Stimulated activated CD8-positive, alpha-beta memory T cell treated with anti-CD3 and anti-CD28 coated beads, Interleukin-15, amount 100 ng/mL, for 48 hours (primary cell): ENCODE measurements at places on chromosomes 11 and 22.

DNA sequence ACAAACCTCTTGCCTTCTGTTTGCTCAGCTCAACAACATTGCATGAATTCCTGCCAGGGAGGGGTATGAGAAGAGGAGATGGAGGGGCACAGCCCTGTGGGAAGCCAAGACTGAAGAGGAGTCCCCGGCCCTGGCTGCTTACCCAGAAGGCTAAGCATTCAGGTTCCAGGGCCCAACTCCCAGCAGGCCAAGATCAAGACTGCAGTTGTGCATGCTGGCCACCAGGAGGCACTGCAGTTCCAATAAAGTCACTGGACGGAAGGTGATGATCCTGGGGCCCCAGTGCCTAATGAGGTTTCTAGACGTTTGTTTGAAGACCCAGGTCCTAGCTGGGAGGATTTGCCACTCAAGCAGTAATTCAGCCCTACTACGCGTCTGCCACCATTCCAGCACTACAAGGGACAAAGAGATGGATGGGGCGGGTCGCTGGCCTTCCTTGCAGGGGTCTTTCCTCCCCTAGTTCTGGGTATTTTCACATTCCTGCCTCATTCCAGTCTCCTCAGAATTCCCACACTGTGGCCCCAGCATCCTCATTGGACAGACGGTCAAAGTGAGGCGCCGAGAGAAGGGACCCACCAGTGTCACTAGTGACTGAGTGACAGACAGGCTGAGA, 23.6 kb downstream of the ALX4 start:
- peak; percentile 41 for DNase-seq

GRCh38 chr11:5690216-5690615, 626 bp downstream of the TRIM22 start:
- no peak for DNase-seq

- DNase-seq: no peak
These were observed 269.3 kb downstream of the BUD13 start for GRCh38 chr11:116503216-116504160.

DNA sequence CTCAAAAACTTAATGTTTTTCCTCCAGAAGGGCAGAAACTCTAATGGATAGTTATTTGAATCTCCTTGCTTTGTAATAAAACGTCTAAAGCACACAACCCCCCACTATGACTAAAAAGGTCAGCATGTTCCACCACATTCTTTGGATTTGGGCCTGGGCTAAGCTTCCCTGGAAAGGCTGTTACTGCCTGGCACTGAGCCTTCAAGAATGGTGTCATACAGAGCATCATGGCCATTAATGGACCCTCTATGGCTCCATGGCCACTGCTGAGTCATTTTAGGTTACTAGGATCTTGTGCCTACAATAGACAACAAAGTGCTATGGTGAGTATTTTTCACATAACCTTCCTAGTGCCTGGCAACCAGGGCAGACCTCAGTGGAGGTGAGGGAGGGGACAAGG, 242.6 kb upstream of the FAT3 start:
- DNase-seq: no peak

GRCh38 chr22:33650244-33650643, 270.0 kb downstream of the LARGE1 start:
- DNase-seq: no peak

DNA sequence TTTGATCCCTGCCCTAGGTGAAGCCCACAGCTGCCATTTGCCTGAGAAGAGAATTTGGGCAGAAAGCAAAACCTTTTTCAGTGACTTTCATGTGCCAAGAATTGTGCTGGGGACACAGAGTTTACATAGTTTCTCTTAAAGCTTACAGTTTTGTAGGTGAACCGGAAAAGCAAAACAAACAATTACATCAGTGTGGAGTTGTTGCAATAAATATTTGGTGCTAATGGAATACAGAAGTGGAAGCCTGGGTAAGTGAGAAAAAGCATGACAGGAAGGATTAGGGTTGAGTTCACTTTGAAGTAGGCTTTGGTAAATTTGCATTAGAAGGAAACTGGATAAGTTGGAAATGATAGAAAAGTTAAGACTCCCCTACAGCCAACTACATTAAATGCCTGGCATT, 82.7 kb downstream of the RASSF10 start:
- DNase-seq: no peak

DNA sequence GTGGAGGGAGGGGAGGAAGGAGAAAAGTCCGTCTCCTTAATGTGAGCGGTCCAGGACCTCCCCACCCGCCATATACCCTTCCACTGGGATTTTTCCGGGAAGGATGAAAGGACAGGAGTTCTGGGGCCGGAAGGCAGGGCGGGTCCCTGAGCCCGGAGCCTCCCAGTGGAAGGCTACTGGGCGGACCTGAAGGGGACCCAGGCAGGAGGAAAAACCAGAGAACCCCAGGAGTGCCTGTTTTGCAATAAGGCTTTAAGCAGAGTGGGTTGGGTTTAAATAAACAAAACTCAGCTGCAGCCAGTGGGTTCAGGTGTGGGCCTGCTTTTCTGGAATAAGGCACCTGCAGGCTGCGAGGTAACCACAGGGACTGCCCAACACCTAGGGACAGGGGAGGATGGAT, 1.7 kb upstream of the CELSR1 start:
- DNase-seq: no peak

DNA sequence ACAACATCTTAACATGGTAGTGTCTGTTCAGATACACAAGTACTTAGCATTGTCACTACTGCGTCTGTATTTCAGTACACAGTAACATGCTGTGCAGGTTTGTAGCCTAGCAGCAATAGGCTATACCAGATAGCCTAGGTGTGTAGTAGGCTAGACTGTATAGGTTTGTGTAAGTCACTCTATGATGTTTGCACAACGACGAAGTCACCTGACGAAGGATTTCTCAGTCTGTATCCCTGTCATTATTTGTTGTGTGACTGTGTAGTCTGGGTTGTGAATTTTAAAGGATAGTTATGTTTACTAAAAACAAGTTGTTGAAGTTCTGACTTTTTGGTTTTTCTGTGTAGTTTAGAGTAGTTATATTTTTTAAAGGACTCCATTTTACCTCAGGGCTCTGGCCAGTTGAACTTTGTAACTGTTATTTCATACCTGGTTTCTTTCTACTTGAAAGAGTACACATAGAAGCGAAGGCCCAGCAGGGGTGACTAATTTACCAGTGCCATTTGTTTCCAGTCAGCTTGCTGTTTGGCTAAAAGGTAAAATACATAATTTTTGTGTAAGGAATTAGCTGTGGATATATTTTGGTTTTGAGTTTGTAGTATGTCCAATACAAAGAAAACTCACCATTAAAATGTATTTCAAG, 72.3 kb downstream of the PPP6R3 start:
- DNase-seq: no peak

DNA sequence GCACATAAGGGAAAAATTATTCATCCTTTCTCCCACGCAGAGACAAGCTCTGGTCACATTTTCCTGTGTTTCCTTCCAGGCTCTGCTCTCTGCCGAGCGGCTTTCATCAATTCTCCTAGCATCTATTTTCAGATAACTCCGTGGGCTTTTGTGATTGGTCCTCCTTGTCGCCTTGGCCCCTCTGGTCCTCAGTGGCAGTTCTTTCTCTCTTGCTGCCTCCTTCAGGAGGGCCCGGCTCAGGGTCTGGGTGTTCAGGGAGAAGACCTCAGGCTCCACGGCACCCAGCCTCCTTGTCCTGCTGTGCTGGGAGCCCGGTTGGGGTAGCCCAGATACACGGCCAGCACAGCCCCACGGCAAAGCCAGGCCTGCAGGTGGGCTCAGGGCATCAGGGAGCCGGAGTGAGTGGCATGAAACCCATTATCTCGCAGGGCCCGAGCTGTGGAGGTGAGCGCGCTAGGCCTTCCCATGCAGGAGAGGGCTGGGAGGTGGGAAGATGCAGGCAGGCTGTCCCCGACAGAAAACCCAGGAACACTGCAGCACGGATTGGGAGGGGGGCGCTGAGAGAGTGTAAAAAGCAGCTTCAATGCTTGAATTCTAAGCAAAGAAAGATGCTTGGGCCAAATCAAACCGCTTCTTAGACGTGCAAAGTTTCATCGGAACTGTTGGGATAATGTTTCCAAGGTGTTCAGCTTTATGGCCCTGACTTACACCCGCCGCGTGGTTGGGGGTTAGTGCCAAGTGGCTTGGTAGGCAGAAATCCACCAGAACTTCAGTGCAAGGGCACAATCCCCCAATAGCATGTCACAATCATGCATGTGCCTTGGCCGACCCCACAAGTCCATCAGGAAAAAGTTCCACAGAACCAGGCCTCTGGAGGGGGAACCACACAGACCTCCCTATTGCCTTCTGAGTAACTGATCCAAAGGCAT, 81.9 kb upstream of the WNT7B start:
- no peak for DNase-seq

- DNase-seq: no peak
These were observed 516.8 kb upstream of the FAT3 start for GRCh38 chr11:91707652-91708482.
